ENCODE measurements at places on chromosomes 11 and 22.
A peak's percentile ranks its signal among the peaks of the same experiment; 100 is the strongest.

GRCh38 chr11:86473991-86474833 lies 99.5 kb downstream of the CCDC81 start:
- no peak for DNase-seq

DNA sequence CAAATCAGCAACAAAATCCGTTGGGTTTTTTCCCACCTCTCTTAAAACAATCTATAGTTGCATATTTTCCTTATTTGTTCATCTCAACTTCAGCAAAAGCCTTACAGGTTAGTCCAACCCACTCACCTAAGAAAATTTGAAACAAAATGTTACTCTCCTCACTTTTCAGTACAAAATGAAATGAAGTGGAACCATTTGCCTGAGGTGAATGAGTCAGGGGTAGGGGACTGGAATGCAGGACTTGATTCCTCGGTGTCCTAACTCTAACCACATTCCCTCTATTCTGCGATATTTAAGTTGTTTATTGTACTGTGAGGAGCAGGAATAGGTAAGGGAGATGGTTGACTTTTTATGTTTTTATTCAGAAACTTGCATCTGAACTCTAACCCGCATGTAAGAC lies 16.4 kb downstream of the ATP5MG start:
- no peak for DNase-seq

GRCh38 chr11:23948851-23949250 lies 548.0 kb upstream of the LUZP2 start:
- no peak for DNase-seq

DNA sequence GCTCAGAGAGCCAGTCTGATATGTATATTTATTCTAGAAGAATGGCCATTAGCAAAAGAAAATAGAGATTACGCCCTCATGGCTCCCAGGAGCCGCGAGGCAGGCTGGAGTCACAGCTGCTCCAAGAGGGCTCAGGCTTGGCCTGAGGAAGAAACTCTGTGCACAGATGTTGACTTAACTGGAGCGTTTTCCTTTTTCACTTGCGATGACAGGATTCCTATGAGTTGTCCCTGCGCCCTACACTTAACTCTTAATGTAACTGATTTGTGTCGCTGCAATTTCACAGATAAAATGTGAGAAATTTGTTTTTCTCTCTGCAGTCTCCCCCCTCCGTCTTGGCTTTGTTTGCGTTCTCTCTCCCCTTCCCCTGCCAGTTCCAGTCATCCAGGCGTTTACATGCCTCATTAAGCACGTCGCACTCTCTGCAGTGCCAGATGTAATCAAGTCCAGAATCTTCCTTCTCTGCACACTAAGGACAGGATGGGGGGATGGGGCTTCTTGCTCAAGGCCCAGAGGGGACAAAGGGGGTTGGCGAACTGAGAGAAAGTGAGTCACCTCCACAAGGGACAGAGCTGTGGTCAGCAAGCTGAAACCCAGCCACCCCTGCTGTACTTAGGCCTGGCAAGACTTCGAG lies 1060.1 kb downstream of the NTM start:
- no peak for DNase-seq

DNA sequence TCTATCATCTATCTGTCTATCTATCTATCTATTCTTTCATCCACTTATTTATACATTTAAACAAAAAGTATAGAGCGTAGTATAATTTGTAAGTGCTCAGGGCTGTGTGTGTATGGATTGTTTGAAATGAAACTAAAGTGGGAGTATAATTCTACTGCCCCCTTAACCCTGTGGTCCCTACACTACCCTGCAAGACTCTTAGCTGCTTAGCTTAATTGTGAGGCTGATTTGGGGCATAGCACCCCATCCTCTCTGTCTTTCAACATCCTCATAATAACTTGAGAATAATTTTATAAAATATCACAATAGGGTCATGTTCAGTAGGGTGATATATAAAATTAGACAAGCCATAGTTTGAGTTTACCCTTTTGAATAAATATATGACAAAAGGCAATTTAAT lies 11.6 kb downstream of the OR51B4 start:
- no peak for DNase-seq

GRCh38 chr11:75326439-75326810 lies 25.0 kb downstream of the ARRB1 start:
- DNase-seq = no peak

DNA sequence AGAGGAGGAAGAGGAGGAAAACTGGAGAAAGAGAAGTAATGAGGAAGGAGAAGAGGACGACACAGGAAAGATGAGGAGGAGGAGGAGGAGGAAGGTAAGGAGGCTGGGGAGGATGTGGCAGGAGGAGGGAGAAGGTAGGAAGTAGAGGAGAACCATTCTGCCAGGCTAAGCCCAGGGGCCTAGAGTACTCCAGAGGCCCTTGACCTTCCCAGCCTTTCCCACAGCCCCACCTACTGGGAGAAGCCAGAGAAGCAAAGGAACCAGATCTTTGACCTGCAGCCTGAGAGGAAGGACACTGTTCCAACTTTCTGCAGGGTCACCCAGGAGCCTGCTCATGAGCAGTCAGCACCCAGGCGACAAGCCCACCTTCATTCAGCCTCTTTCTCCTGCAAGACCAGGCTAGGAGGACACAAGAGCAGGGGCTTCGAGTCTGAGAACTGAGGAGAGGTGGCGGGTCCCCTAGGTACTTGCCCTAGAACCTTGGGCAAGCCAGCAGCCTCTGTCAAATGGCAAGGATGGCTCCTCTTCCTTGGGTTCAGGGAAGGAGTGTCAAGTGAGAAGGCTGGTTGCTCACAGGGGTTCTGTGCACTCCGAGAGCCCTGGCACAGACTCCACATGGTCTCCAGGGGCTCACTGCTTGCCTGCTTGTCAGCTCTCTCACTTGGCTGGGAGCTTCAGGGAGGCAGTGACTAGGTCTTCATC lies 27.9 kb upstream of the OAF start:
- peak; percentile 2 for DNase-seq

- no peak for DNase-seq
These were observed 3.8 kb upstream of the YWHAH start for GRCh38 chr22:31940506-31940905.

- no peak for DNase-seq
These were observed 5.9 kb upstream of the RTCB start for GRCh38 chr22:32417906-32418305.

DNA sequence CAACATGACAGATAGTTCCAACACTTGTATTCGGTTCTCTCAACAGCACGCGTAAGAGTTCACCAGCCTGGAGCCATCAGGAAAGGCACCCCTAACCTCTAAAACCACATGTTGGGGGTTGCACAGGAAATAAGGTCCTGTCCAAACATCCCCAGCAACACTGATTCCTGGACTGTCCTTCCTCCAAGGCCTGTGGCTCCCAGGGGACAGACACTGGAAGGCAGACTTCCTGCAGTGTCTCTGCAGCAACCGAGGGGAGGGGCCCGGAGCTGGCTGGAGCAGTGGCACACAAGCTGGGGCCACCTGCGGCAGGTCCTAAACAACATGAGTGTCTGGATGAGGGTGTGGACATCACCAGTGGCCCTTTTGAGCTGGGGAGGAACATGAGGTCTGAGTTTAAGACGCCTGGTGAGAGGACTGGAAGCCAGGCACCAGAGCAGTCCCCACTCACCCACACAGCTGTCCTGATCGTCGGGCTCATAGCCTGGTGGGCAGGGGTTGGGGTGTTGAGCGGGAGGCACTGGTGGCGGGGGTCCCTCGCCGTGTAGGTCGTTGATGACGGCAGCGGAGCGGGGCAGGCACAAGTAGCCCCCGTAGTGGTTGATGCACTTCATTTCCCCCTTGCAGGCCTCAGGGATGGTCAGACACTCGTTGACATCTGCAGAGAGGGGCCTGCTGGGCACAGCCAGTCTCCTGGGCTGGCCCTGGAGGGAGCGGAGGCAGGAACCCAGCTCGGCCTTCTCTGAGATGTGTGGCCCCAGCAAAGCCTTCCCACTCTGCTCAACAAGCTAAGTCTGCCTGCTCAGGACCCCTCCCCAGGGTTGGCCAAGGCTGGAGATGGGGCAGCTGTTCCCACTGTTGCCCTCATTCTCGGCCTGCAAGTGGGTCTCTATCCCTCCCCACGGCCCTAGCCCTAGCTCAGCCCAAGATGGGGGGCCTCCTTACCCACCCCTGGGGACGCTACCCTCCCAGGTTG lies 1.6 kb downstream of the EFEMP2 start:
- no peak for DNase-seq

GRCh38 chr11:75582895-75583717 lies 21.1 kb downstream of the SERPINH1 start:
- peak; percentile 86 for DNase-seq

DNA sequence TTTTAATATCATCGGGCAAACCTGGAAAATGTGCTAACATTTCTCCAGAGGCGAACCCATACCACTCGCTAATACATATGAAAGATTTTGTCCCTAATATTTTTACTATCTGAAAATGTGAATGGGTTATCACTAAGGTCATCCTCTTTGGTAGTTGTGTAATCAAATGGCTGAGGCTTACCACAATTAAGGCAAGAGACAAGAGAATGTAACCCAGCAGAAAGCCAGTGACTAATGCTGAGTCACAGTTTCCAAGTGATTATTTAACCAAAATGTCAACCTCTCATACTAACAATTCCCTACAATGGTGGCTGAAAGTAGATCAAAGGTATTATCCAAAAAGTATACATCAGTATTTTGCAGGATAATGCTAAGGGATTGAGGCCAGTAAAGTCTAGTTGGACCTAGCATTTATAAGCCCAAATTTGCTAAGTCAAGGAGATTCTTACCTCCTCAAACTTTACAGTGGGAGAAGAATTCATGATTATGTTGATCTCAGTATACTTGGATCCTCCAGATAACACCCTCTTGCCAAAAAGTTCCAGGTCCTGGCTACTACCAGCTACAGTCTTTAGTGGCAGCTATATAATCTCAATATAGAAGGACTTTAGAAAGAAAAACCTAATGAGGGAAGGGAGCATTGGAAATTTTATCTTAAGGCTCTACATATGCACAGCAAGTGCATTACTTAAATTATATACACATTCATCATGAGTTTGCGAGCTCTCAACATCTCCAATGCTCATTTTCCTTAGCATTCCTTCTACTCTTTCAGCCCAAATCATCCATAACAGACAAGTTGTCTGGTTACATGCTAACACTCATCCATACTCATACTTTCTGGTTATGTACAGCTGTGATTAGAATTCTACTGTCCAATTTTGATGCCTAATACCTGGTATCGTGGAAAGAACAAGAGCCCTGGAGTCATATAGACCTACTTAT lies 25.4 kb downstream of the SIK3 start:
- peak; percentile 80 for DNase-seq
